Ureter (tissue), 1 donor: ENCODE measurements at places on chromosomes 2 and 18. TPM values are rescaled to one million over a fixed set of nuclear protein-coding genes. Genes with fewer than 3 reads are reported as not detected.

MLPH gene
- total RNA-seq = 236 TPM

DNA sequence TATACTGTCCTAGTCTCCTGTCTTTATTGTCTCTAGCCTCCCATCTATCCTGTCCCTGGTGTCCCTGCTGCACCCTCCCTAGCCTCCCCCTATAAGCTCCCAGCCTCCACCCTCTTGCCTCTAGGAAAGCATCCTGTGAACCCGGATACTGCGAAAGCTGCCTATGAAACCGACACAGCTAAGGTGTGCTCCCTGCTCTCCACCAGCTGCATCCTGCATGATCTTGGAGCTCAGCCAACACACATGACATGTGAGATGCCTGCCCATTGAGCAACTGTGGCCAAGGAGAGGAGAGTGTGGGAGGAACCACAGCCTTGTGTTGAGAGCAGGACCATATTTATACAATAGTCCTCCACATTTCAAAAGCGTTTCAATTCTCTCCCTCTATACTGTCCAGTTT is 187.1 kb downstream of the ZBTB7C start:
- DNase-seq = peak; percentile 79

DNA sequence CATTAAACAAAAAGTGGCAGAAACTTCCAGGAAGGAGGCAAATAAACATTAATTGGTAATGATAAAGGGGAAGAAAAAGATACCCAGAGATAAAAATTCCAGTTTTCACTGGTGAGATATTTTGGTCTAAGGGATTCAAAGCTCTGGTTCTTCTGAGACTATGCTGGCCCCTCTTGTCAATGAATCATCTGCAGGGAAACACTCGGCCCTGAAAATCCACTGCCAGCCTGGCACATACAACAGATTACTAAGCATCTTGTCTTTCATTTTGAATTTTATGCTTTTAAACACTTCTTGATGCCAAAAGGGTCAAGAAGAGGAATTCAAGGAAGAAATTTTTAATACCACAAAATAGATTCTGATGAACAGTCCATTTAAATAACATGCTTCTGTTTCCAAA is 1603.8 kb upstream of the ZEB2 start:
- DNase-seq = no peak

- no peak for DNase-seq
Observed at GRCh38 chr18:8987241-8987640, 115.3 kb upstream of the NDUFV2 start.

GRCh38 chr18:2994603-2995432 is 18.1 kb downstream of the LPIN2 start:
- DNase-seq = no peak

DNA sequence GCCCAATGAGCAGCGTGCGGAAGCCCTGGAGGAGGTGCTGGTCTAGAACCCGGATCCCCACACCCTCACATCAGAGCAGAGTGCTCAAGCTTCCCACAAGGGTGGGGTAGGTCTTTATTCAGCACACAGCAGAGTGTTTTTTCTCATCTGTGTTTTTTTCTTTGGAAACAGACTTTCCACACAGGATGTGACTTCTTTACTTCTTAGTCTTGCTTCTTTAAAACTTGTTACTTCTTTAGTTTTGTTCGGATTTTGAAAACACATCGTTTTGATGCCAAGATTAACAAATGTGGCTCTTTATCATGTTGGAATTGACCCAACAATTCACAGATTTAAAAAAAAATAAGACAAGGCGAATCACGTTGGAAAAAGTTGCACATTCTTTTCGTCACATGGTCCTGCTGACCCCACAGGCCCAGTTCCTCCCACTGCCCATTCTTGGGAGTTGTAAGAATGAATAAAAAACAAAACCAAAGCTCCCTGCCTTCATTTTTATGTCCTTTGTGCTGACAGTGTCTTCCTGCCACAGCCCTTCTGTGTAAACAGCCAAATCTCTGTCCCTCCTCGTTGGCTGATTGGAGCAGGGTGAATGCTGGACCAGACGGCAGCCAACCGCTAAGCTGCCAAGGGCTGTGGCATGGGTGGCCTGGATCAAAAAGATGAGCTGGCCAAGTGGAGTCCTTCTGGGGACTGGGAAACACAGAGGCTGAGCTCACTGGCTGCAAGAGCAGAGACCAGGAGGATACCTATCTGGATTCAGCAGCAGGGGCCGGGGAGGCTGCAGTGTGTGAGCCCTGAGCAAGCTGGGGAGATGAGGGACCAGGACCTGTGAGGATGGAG is 81.6 kb downstream of the TWIST2 start:
- peak; percentile 66 for DNase-seq

- no peak for DNase-seq
Observed at GRCh38 chr2:33000986-33001385, 54.2 kb downstream of the LTBP1 start.
